ENCODE measurements at places on chromosomes 16 and 17. TPM values are rescaled to one million over a fixed set of nuclear protein-coding genes. Genes with fewer than 3 reads are reported as not detected.
A peak's percentile ranks its signal among the peaks of the same experiment; 100 is the strongest.

USP32 gene
- total RNA-seq, result 70.9 TPM

DNA sequence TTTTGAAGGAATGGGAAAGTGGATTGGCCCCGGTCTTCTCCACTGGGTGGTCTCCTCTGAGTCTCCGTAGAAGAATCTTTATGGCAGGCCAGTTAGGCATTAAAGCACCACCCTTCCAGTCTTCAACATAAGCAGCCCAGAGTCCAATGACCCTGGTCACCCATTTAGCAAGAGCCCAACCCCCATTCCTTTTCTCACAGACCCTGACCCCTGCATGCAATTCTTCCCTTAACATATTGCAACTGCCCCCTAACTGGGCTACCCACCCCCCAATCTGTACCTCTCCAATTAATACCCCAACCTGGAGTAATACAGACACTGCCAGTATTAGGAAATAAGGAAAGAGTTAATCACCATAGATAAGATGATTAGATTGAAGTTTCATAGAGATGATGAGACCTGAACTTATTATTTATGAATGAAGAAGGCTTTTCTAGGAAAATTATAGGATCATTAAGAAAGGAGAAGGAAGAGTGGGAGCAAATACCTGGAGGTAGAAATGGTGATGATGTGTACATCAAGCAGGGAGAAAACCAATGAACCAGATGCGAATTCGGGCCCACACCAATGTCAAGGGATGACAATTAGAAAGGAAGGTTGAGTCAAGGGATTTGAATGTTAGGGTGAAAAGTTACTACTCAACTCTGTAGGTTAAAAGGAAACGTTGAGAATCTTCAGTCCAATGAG, 2.4 kb downstream of the CCL2 start:
- DNase-seq, result no peak

SYT17 gene
- total RNA-seq, result 15.9 TPM

GRCh38 chr16:57265850-57266530, 18.5 kb downstream of the PLLP start:
- no peak for DNase-seq

GRCh38 chr17:59914274-59914854, 21.4 kb downstream of the RPS6KB1 start:
- no peak for DNase-seq

TMEM204 gene
- total RNA-seq, result 24.7 TPM

DNA sequence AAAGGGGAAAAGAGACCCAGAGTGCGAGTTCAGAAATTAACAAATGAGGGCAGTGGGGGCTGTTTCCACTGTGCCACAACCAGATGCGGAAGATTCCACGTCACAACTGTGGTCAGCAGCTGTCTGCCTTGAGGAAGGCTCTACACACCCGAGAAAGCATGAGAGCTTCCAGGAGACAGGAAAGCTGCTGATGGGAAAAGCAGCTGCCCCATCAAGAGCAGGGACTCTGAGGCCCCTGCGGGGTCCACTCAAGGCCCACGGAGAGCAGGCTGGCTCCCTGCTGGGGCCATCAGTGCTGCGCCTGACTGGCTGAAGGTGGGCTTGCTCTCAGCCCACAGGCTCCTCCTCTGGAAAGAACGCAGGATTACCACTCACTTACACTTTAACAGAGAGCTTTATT, 14.8 kb upstream of the TRAP1 start:
- DNase-seq, result no peak

NOD2 gene
- 6.3 TPM for total RNA-seq

KIF22 gene
- total RNA-seq, result 9.2 TPM

- no peak for DNase-seq
These were observed 9.7 kb downstream of the SPNS3 start for GRCh38 chr17:4443476-4443875.

DNA sequence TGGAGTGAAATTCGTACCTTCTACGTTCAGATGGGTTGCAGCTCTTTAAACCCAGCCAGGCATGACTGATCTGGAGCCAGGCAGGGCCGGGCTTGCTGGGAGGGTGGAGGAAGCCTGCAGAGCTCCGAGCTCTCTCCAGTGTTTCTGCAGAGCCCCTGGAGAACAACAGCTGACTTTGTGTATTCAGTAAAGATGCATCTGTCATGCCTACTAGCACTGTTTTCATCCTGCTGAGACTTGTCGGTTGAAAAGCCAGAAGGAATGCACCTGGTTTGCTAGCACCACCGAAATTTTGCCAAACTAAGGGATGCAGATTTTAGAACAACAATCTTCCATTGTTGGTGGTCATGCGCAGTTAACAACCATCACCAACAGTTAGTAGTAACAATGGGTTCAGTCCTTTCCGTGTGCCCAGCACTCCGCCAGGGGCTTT, 22.4 kb upstream of the SCNN1B start:
- no peak for DNase-seq

OSGIN1 gene
- total RNA-seq, result 15.7 TPM

GRCh38 chr16:28131181-28131580, 67.7 kb upstream of the GSG1L start:
- DNase-seq, result no peak

SCPEP1 gene
- 64.2 TPM for total RNA-seq

HSF5 gene
- not detected for total RNA-seq

SPATA2L gene
- total RNA-seq, result 9.5 TPM

DNA sequence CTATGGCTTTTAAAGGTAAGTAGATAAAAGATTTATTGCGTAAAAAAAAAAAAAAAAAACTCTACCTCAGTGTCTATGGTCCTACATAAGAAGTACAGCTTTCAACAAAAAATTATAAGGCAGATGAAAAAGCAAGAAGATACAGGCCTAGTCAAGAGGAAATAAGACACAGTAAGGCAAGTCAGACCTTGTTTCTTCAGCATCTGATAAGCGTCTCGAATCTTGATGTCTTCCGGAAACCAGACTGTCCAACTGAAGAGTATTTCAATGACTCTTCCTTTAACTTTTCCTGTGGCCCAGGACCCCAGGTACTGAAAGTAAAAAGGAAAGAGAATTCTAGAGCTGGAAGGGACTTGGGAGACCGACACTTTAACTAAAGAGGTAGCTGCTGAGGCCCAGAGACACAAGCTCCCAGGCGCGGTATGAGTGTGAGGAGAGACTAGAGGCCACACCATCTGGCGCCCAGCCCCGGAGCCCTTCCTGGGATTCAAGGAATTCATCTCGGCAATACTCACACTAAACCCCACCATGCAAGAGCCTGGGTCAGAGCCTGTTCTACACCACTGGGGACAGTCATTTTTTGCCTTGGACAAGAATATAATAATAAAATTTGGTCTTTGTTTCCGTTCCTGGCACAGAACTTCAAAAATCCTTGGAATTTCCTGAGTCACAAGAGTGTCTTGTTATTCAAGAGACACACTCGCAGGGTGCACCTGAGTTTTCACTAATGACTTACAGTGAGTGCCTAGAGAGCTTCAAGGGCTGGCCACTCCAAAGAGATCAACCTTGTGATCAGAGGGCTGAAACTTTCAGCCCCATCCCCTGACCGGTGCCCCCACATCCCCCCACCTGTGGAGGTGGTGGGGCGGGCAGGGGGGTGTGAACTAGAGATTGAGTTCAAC, 18.6 kb downstream of the GGA2 start:
- no peak for DNase-seq

GRCh38 chr17:74368341-74369081, 1.2 kb downstream of the GPR142 start:
- DNase-seq, result peak; percentile 71

ATPAF2 gene
- 18.4 TPM for total RNA-seq

DNA sequence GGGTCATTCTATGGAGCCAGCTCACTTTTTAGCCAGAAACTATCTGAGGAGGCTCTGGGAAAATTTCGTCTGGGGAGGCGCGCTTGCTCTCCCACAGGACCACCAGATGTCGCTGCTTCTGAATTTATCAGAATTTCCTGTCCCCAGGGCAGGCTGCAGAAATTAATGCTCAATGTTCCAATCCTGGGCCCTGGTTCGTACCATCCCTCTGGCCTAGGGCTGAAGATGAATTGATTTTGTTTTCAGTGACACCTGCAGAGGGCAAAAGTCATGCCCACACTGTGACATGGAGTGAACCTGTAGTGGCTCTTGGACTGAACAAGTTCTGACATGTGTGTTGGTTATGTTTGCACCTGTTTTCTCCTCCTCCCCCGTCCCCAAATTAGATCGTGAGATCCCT, 482.6 kb downstream of the NPIPA7 start:
- peak; percentile 24 for DNase-seq

GRCh38 chr16:8243981-8244380, 346.3 kb downstream of the TMEM114 start:
- DNase-seq, result no peak

DNA sequence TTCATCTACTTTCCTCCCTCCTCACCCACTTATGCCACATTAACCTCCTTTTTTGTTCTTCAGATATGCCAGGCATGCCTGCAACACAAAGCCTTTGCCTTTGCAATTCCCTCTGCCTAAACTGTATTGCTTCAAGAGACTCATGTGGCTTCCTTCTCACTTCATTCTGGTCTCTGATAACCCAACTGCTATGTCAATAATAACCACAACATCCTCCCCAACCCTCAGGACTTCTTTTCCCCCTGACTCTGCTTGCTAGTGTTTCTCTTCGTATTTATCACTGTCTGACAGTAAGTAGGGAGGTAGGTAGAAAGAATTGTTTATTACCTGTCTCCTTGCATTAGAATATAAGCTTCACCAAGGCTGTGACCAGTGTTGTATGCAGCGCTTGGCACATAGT, 22.4 kb downstream of the RBL2 start:
- no peak for DNase-seq

- DNase-seq, result no peak
These were observed 30.3 kb downstream of the MRTFB start for GRCh38 chr16:14101415-14101814.

GRCh38 chr16:15586716-15587115, 56.2 kb downstream of the MARF1 start:
- DNase-seq, result no peak

FAM117A gene
- 4.1 TPM for total RNA-seq

- DNase-seq, result no peak
These were observed 65.6 kb downstream of the SDR42E1 start for GRCh38 chr16:81945665-81946064.
